ENCODE measurements at places on chromosomes 7 and 10.

- DNase-seq: no peak
Observed at GRCh38 chr7:13541326-13541725, 448.1 kb downstream of the ETV1 start.

DNA sequence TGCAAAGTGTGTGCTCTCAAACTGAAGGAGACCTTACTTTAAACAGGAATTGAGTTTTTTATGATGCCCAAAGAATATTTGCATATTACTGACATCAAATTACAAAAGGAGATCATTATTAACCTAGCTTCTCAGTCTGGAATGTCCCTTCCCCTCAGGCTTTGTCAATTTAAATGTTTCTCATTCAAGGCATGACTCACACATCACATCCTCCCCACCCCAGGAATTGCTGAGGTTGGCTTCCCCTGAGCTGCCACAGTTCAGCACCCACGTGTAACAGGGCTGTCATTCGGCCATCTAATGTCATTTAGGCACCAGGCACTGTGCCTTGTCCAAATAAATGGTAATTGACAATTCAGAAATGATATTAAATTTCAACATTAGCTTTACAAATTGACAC lies 305.9 kb upstream of the MGMT start:
- no peak for DNase-seq

DNA sequence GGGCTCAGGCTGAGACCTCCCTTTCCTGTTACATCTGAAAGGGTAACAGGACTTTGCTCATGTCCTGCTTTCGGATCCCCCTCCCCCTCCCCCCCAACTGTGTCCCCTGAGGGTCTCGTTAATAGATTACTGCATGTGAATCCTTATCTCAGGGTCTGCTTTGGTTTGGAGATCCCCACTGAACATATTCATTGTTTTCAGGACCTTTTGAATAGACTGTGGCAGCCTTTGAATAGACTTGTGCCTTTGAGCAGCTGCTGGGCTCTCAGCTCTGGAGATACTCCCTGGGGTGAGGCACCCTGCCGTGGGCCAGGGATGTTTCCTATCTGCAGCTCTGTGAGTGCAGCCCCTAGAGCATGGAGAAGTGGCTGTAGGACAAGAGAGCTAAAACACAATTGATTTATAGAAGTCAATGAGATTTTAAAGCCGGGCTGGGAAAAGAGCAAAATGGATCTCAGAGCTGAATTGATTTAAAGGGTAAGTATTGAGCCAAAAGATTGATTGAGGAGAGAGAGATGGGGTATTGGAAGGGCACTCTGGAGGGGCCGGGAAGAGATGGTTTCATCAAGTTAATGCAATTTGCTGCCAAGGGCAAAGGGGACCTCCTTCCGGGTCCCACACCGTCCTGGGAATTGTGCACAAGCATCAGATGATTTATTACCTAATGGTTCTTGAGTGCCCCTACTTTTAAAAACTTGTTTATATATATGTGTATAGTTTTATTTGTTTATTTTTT lies 9.9 kb downstream of the ARHGAP22 start:
- no peak for DNase-seq

- no peak for DNase-seq
Observed at GRCh38 chr7:155208681-155209477, 88.8 kb upstream of the INSIG1 start.

DNA sequence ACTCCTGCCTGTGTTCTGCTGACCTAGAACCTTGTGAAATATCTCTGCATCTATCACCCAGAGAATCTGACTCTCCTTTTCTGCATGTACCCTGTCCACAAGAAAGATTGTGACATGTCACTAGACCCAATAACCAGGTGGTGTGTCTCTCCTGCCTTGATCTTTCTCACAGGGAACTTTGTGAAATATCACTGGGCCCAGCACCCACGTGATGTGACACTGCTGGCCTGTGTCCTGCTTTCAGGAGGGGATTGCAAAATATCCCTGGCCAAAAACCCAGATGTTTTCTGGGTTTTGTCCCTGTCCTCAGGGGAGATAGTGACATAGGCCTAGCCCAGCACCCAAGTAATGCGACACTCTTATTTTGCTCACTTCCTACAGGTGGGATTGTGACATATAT lies 10.1 kb upstream of the ZNF107 start:
- DNase-seq: no peak

DNA sequence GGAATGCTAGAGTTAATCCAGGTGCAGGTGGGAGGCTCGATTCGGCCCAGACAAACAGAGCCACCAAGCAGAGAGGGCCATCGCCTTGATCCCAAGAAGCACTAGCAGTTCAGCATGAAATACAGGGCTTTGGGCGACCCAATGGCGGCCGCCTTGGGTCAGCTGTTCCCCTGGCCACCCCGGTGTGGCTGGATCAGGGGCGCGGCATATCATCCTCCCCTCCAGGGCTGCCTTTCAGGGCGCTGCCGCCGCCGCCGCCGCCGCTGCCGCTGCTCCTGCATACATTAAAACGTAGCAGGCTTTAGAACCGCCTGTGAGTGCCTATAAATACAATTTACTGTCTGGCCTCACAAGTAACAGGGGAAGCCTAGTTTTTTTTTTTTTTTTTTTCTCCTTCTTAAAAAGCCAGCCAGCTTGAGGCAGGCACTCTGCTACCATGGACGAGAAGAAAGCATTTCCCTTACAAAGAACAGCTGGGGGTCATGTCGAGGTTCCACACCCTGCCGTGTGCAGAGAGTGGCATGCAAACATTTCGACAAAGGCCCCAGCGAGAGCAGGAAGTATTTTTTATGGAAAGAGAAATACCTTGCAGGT lies 57.7 kb upstream of the EFCAB10 start:
- no peak for DNase-seq

DNA sequence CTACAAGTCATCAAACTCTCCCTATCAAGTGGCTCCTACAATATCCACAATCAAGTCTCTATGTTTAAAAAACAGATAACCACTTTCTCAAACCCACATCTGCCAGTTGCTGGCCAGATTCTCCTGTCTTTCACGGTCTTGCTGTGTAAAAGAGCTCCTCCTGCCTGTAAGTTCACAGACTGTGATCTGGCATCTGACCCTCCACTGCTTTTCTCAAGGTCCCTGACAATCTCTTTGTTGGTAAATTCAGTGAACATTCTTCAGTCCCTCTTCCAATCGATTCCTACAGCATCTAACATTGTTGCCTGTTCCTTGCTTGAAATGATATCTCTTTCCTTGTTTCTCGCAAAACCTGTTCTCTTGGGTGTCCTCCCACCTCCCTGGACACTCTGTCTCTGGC lies 18.5 kb upstream of the LMOD2 start:
- no peak for DNase-seq

- DNase-seq: no peak
Observed at GRCh38 chr10:44995914-44996669, 4.6 kb upstream of the ZNF22 start.

GRCh38 chr7:136874393-136875032 lies 6.1 kb downstream of the CHRM2 start:
- DNase-seq: no peak

DNA sequence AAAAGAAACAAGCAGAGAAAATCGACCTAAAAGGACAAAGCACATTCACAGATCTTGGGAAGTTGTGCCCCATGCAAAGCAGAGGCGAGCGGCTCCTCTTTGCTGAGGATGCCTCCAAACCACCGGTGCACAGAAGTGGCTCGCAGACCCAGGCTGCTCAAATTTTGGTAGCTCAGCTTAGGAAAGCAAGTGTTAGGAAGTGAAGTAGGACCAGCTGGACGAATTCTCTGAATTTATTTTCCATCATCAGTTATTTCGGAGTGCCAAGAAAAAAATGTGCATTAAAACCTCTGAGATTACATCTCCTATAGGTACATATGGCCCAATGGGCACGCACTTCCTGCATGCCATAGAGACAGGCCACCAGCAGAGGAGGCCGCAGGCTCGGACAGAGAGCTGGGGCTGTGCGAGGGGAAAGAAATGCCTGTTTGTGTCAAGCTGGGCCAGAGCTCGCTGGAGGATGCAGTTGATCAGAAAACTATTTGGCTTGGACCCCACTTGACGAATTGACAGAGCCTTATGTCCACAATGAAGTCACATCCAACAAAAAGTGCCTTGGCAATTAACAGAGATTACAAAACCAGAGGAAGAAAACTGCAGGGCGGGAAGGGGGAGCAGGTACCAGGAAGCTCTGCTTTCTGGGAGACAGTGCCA lies 122.3 kb upstream of the LYZL2 start:
- no peak for DNase-seq

DNA sequence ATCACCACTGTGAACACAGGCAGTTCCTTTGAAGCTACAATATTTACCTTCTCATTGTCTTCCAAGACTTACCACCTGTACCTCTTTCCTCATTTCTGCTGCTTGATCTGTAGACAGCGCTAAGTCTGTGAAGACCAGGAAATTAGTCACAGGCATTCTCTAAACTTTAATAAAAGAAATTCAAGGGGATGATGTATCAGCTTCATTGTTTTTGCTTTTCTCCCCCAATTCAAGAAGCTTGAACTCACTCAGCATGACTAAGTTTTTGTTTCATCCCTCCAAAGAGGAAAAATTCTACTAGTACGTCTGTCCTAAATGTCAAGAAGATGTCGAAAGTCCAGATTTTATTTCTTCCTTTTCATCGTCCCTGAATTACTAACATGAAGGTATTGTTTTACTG lies 75.3 kb upstream of the PPP1R9A start:
- no peak for DNase-seq

GRCh38 chr10:64515970-64516699 lies 994.9 kb downstream of the REEP3 start:
- DNase-seq: no peak

- no peak for DNase-seq
Observed at GRCh38 chr7:34838329-34838728, 180.3 kb downstream of the NPSR1 start.

- DNase-seq: no peak
Observed at GRCh38 chr10:104146882-104147281, 24.9 kb downstream of the SFR1 start.

- no peak for DNase-seq
Observed at GRCh38 chr10:116668018-116668417, 47.3 kb downstream of the PNLIPRP2 start.

GRCh38 chr7:114885836-114886235 lies 36.1 kb upstream of the MDFIC start:
- no peak for DNase-seq

DNA sequence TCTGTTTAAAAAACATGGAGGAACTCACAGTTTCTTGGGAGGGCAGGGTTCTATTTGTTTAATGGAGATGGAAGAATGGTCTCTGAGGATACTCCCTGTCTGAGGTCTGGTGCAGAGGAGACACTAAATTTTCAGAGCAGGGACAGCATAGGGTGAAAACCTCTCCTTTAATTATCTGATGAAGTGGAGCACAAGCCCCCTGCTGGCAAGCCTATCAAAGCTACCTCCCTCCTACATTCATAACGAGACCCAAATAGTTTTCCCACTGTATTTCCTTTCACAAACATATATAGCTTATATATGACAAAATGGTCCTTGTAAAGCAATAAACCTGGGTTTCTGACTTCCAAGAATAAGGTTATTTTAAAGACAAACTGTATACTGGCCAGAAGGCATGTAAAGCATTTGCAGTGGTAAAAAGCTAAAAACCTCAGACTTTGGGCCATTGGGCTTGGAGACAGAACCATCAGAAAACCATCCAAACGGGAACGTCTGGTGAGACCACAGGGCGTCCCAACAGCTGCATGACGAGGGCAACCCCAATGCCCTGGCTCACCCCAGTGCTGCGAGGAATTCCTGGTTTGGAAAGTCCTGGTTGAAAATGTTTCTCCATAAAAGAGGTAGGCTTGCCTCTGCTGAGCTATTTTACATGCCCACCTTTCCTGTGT lies 201.3 kb downstream of the FANK1 start:
- no peak for DNase-seq

DNA sequence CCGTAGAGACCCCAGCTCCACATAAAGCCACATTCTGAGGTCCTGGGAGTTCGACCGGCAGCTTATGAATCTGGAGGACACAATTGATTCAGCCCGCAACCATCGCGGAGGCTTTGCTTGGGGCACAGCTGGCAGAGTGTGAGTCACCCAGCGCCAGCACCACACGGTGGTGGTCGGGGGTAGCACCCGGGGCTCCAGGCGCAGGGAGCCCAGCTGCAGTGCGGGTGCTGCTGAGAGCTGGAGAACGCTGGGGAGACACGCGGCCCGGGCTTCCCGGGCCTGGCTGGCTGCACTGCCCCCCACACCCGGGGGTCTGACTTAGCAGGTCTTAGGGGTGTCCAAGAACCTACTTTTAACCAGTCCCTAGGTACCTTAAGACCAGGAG lies 87.9 kb downstream of the PAXIP1 start:
- DNase-seq: no peak

GRCh38 chr7:33950047-33950714 lies 44.8 kb downstream of the BMPER start:
- no peak for DNase-seq

DNA sequence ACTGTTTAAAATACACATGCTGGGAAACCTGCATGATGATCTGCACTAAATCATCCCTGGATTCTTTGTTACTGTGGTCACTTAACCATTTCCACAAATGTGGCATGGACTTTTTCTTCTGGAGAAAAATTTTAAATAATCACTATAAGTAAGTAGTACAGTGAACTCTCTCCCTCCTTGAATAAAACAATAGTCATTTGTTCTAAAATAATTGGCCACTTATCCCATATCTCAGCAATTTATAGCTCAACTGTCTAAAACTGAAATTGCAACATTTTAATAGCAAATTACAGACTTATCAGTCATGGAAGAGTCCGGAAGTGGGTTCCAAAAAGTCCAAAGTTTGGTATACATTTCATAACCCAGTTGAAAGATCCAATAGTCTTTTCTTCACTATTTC lies 90.9 kb downstream of the MTERF1 start:
- no peak for DNase-seq

GRCh38 chr7:102030696-102031095 lies 213.3 kb downstream of the CUX1 start:
- DNase-seq: no peak

DNA sequence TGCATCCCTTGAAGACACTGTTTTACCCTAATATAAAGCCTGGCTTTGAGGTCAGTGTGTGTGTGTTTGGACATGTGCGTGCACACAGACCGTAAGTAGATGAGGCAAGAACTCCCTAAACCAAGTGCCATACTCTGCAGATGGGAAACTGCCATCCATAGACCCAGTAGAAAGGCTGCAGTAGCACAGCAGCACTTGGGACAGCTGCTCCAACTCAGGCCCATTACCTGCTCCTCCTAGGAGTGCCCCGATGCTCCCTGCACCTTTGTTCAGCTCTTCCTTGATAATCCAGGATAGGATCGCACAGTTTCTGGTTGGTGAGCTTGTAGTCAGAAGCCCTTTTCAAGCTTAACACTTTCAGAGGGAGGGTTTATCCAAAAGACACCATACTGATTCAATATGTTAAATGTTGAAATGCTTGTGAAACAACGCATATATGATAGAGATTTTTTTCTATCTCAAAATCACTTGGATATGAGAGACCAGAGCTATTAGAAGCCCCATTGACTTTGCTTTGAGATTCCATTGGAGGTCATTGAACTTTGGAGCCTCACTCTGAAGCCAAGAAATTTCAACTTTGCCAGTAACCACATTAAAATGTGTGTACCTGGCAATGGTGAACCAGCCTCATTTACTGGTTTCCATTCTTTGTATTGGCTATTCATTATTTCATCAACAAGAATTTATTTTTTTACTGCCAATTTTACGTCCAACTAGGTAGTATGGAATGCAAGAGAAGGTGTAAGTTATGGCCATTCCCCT lies 757.0 kb upstream of the GALNT17 start:
- DNase-seq: no peak

Data from left renal cortex interstitium (tissue), 4 donors.